ENCODE measurements at places on chromosomes 5 and 9.

DNA sequence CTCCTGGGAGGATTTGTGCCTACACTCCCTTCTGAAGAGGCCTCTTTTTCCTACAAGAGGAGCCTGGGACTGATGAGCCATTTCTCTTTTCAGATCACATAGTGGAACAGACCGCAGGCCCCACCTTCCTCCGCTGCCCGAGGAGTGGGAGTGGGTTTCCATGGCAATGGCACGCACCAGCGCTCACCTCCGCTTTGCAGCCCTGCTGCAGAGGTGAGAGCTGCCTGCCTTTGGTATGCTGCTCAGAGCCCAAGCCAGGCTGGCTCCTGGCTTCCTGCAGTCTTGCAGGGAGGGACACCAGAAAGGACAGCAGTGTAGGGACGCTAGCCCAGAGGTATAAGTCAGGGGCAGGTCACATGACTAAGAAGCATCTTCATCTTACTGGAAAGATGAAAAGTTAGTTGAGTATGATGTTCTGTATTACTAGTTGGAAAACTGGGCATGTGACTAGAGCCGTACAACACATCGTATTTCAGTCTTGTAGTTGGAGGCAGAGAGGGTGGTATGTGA is 12.4 kb downstream of the PTTG1 start:
- peak; percentile 46 for DNase-seq

DNA sequence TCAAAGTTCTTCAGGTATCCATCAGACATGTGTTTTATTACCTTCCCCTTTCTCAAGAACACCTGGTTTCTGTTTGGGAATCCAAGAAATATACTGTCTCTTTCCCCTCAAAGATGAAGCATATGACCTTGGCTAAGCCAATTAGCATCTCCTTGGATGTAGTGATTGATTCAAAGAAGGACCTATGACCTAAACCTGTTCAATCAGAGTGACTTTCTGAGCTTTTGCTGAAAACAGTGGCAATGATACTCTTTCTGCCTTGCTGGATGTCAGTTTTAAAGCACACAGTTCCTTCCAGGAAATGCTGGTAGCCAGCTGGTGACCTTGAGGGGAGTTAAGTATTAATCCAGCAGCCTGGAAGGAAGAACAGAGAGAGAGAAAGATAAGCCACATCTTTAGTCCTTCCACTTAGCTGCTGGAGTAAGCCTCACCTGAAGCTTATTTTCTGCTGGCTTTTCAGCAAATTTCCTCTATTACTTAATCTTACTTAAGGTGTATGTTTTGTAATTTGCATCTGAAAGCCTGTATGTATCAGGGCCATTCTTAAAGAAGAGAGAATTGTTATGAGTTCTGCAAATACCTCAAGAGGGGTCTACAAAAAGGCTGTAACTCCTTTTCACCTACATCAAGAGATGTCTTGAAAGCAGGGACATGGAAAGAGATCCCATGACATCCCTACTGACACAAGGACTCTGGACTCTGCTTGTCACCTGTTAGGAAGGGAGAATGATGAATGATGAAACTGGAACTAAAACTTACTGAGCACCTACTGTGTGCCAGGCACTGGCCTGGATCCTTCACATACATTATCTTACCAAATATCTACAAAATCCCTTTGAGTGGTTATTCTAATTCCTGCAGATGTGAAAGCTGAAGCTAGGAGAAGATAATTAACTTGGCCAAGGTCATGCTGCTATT is 35.2 kb upstream of the PIK3R1 start:
- no peak for DNase-seq

DNA sequence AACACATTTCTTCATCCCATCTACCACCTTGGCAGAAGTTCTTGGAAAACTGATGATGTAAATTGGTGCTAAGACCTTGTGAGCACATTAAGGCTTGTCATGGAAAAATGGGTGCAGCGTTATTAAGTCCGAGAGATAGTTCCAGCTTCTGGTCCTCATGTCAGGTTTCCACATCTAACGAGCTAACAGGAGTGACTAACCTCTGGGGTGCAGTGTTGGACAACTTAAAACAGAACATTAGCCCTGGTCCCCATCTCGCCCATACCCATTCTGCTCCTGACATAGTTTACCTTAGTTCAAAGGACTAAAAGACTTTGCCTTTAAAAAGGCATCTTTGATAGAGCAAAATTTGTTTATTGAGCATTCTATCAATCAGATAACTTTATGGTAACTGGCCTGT is 128.0 kb downstream of the SLC1A3 start:
- peak; percentile 12 for DNase-seq

- DNase-seq, result peak; percentile 38
Measured at GRCh38 chr5:55226027-55226933, 835 bp downstream of the MCIDAS start.

DNA sequence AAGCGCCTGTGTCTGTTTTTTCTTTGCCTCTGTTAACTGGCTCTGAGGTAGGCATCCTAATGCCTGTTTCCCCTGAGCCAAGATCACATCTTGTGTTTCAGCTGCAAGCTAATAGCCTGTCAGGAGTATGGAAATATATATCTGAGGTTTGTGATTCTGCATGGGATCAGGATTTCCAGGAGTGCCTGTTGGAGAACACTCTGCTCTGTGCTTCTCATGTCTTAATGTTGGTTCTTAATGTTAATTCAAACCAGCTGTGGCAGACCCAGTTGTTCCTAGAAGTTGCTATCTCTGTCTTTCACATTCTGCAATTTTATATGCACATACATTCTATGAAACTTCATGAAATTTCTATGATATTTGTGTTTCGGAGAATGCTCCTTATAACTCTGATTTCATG is 72.1 kb downstream of the PGM5 start:
- no peak for DNase-seq

DNA sequence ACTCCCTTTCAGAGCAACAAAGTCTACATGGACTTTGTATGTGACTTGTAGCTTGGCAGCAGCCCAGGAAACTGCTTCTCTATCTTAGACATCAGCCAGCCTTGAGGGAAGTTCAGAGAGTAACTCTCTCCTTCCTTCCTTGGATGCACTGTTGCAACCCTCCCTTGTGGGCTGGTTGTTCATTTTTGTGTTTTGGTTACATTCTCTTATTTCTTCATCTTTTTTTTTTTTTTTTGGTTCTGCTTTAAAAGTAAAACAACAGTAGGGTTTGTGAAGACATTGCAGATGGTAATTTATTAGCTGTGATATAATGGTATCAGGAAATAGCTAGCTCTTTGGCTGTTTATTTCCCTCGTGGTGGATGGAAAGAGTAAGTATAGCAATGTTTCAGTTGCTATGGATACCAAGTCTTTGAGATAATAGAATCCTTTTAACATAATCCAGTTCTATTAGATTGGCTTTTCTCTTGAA is 97.9 kb upstream of the MAMDC2 start:
- no peak for DNase-seq

GRCh38 chr5:149227168-149227826 is 44.4 kb upstream of the AFAP1L1 start:
- peak; percentile 59 for DNase-seq

- no peak for DNase-seq
Measured at GRCh38 chr5:159905496-159905895, 10.8 kb upstream of the ADRA1B start.

GRCh38 chr5:131466171-131466766 is 168.8 kb downstream of the RAPGEF6 start:
- no peak for DNase-seq

DNA sequence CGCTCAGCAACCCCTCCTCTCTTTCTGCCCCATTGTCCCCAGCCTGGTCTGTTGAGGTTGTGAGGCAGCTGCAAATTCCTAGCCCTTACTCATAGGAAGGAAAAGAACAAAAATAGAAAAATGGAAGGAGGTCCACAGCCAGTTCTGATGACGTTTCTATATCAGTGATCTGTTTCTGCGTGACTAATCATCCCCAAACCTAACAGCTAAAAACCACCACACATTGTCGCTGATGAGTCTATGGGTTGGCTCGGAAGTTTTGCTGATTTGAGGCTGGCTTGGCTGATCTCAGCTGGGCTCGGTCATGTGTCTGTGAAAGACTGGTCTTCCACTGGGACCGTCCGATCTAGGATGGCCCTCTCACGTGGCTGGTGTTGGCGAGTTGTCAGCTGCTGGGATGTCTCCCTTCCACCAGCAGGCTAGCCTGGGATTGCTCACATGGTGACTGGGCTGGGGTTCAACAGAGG is 200.6 kb upstream of the ZNF618 start:
- no peak for DNase-seq

- DNase-seq, result no peak
Measured at GRCh38 chr9:38687992-38688391, 31.9 kb downstream of the FAM240B start.

- no peak for DNase-seq
Measured at GRCh38 chr5:10789021-10789420, 28.0 kb upstream of the DAP start.

GRCh38 chr9:123796618-123797484 is 133.1 kb downstream of the DENND1A start:
- DNase-seq, result no peak

- DNase-seq, result no peak
Measured at GRCh38 chr9:18861609-18862544, 171.1 kb downstream of the SAXO1 start.

GRCh38 chr5:107743373-107744000 is 72.8 kb upstream of the EFNA5 start:
- no peak for DNase-seq

- DNase-seq, result peak; percentile 73
Measured at GRCh38 chr5:139710319-139711066, 62.3 kb downstream of the CXXC5 start.

GRCh38 chr9:121765021-121765950 is 113.9 kb downstream of the DAB2IP start:
- peak; percentile 90 for DNase-seq

DNA sequence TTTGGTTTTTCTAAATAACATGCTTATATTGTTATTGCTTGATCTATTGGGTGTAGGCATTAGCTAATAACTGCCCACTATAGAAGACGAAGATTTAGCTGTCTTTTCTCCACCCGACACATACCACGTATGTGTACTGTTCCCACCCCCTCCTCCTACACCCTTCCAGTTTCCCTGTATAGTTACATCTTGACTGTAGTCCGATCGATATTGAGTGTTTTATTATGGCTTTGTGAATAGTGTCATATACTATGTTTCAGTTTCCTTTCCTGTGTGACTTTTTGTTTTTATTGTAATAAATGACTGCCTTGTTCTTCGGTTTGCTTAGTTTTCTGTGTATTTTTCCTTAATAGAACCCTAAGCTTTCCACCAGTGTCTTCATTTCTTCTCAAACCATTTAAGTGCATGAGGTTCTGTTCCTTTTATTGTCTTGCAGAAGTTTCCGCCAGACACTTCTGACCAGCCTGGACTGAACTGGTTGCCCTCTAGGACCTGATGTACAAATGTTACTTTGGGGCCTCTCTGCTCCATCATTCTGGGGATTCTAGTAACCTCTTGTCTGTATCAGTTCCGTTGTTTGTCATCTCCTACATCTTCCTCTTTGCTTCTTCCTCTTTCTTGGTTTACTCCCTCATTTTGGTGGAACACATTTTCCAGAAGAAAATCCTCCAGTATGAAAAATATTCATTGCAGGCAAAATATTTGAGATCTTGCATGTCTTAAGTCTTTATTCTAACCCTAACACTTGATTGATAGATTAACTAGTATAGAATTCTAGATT is 61.8 kb downstream of the PRKACG start:
- DNase-seq, result no peak

- DNase-seq, result no peak
Measured at GRCh38 chr5:96316017-96316416, 117.0 kb downstream of the PCSK1 start.

DNA sequence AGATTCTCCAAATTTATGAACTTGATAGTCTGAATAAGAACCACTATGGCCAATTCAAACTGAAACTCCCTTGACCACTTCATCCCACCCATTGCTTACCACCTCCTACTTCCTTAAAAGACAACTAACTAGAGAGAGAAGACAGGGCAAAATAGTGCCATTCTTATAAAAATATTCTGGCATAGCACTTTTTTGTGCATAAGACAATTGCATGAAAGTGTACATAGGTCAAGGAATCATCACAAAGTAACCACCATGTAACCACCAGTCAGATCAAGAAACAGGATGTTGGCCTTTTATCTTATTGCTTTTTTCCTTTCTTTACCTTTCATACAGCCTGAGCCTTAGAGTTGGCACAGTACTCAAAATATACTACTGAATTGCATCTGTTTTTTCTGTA is 8.1 kb upstream of the ARSB start:
- no peak for DNase-seq

GRCh38 chr5:16749626-16750025 is 132.8 kb upstream of the RETREG1 start:
- DNase-seq, result no peak

DNA sequence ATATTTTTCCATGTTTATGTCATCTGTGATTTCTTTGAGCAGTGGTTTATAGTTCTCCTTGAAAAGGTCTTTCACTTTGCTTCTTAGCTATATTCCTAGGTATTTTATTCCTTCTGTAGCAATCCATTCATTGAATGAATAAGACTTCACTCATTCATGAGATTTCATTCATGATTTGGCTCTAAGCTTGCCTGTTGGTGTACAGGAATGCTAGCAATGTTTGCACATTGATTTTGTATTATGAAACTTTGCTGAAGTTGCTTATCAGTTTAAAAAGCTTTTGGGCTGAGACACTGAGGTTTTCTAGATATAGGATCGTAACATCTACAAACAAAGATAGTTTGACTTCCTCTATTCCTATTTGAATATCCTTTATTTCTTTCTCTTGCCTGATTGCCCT is 15.9 kb downstream of the RLN2 start:
- peak; percentile 10 for DNase-seq

DNA sequence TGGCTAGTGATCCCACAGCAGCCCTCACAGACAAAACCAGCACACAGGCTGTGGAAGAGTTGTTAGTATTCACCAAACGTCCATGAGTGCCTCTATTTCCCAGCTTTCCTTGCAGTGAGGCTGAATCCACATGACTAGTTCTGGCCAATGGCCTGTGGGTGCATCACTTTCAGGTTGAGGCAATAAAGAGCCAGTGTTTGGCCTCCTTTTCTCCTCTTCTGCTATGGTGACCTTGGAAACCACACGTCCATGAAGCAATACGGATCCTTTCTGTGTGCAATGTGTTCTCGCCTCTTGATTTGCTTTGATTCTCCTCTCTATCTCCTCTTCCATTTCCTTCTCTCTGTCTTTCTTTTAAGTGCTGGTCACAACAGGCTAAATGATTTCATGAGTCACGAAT is 23.4 kb upstream of the CLK4 start:
- DNase-seq, result no peak

- DNase-seq, result peak; percentile 59
Measured at GRCh38 chr5:133111299-133111698, 59.5 kb downstream of the HSPA4 start.
